T-cell (primary cell): ENCODE measurements at places on chromosomes 4 and X. TPM values are rescaled to one million over a fixed set of nuclear protein-coding genes. Genes with fewer than 3 reads are reported as not detected.
A peak's percentile ranks its signal among the peaks of the same experiment; 100 is the strongest.

DNA sequence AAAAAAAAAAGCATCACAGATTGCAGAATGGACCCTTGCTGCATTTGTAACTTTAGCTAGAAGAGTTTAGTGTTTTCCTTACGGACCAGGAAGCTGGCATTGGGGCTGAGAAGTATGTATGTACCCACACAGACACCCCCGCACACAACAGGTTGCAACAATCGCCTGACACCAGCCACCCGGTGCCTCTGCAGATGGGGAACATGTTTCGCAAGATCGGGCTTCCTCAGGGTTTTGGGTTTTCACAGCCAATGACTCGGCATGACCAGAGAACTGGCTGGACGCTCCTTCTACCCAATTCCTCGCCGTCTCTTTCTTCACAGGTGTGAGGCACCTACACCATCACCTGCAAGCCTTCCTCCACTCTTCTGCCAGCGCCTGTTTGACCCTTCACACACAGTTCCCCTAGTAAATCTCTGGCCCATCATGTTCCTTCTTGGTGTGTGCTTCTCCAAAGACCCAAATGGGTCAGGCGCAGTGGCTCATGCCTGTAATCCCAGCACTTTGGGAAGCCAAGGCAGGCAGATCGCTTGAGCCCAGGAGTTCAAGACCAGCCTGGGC is 70.4 kb downstream of the DHRSX start:
- DNase-seq, result peak; percentile 2

The MAP7D2 gene
- 0.64 TPM for total RNA-seq

DNA sequence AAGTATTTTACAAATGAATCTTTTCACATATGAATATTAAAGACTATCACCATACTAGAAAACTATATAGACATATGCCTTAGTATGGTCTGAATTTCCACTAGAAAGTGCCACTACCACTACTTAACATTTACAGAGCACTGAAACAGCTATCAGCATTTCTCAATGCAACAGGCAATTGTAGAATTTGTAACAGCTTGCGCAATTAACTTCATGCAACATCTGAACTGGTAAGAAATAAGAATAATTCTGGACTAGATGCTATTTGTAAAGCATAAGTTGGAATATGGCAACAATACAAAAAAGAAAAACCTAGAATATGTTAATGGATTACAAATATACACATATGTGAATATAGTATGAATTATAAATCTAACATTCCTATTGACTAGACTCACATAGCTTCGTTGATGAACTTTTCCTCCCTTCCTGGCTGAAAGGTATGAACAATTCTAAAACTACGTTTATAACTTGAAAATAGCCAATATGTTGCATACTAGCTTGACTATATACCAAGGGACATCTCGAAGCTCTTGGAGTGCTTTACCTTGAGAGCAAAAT is 82.0 kb downstream of the ATP8A1 start:
- DNase-seq, result no peak

The KLB gene
- total RNA-seq, result not detected

The JAKMIP1 gene
- total RNA-seq, result 14.0 TPM

DNA sequence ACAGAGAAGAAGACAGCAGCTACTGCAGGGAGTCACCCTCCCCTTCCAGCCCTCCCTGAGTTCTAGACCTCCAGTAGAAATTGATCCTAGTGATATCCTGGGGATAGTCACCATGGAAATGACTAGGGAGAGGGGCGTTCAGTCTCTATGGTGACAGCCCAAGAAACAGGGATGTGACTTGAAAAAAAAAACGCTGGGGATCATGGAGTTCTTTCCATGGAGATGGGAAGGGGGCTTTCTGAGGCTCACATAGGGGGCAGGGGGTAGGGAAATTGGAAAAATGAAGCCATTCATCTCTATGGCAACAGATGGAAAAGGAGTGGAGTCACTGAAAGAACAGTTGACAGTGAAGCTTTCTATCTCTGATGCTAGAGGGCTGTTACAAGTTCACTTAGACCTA is 28.0 kb upstream of the IGBP1 start:
- DNase-seq, result no peak

DNA sequence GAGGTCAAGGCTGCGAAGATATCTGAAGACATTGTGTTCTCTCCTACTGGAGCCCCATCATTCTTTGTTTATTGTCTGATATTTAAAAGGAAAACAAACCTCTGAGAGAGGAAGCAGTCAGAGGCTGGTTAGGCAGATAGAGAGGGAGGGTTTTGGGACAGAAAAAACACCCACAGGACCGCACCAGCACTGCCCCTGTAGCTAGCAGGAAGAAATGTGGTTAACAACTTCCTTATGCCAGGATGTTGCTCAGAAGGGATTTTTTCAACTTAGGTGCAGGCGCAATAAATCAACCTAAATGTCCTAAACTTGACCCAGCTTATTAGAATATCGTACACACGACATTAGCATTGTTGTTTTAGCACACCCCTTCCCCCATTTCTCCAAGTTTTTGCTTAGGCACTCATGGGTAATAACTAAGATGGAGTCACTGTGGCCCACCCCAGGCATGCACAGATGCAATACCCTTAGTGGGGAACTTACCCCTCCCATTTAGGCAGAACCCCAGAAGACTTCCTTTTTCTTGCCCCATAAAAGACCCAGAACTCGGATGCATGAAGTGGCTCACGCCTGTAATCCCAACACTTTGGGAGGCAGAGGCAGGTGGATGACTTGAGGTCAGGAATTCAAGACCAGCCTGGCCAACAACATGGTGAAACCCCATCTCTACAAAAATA is 2.8 kb upstream of the ZNF718 start:
- DNase-seq, result no peak

The DCHS2 gene
- total RNA-seq, result 0.44 TPM

DNA sequence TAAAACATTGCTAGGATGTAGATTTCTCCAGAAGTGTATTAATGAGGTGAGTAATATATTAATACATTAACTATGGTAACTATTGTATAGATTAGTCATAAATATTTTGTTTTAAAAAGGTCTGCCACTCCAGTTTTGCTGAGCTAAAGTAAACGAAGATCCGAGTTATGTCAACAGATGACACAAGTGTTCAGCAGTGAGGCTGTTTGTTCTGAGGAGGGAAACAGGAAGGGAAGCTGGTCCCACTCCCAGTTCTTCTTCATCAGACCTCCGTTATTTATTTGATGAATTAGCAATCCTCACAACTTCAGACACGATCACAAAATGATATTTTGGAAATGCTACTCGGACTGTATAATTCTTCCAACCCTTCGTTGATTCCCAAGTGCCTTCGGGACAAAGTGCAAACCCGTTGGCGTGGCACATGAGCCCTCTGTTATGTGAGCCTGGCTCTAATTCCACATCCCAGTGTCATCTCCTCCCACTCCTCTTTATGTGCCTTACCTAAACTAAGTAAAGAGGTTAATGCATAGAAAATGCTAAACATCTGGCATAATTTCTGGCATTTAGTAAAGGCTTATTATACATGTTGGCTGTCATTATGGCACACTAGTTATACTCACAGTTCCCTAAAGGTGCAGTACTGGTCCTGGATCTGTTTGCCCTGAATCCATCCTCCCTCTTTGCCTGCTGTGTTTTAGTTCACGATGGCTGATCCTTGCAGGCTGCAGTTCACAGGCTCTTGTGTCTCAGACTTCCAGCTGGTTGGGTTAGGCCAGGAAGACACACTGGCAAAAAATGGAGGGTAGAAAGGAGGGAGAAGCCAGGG is 190.6 kb upstream of the LNX1 start:
- no peak for DNase-seq
